ENCODE measurements at places on chromosomes 2 and 18.

DNA sequence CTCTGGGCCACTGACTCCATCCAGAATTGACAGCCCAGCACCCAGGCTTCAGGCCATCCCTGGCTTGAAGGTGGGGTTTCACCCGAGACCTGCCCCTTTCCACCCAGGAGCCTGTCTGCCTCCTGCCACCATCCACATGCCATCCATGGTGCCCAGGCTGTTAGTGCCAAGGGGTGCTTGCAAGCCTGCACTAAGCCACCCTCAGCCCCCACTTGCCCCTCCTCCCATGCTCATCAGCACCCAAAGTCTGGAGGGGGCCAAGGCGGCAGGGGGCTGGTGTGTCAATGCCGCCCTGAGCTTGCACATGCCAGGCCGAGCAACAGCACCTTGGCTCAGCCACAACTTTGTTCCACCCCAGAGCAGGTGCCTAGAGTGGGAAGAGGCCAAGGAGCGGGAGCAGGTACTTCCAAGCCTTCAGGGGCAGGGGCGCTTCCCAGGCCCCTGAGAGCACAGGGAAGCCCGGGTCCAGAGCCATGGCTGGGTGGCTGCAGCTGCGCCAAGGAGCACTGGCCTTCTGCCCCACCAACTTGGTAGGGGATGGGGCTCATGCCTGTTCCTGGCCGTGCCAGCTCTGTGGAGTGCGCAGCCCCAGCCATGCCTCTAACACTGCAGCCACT, 12.0 kb downstream of the SRD5A2 start:
- DNase-seq: no peak

DNA sequence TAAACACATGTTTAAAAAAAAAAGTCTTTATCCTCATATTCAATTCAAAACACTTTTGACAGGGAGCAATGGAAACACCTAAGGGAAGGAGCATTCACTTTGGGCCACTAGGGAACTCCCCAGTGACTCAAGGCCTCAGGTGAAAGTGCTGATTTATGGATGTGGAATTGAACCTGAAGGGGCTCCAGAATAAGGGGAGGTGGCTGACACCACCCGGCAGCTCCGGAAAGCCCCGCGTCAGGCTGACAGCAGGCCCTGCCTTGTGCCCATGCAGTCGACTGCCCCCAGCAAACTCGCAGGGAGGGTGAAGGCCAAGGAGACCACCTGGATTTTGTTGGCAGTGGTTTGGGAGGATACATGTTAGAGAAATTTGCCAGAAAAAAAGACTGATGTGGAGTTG, 275.3 kb upstream of the NCKAP5 start:
- no peak for DNase-seq

GRCh38 chr18:25352629-25353005, 651 bp upstream of the ZNF521 start:
- no peak for DNase-seq

DNA sequence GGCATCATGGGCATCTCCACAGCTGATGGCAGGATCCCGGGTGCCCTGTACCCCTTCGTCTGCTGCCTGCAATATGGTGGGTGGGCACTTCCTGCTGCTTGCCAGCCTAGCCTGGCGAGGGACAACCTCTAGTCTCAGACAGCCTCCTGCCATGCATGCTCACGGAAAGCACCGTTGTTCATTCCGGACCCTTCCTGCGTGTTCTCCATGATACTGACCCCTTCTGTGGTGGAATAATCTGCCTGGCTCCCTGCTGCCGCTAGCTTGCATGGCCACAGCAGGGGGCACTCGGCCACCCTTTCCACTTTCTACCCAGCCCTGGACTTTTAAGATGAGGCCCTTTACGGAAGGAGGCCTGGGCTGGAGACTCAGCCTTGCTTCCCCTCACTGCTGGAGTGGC, 12.0 kb downstream of the PCARE start:
- DNase-seq: no peak

- no peak for DNase-seq
Observed at GRCh38 chr2:187976259-187976985, 315.3 kb upstream of the GULP1 start.

- DNase-seq: no peak
Observed at GRCh38 chr2:190742431-190742830, 93.5 kb downstream of the NAB1 start.

DNA sequence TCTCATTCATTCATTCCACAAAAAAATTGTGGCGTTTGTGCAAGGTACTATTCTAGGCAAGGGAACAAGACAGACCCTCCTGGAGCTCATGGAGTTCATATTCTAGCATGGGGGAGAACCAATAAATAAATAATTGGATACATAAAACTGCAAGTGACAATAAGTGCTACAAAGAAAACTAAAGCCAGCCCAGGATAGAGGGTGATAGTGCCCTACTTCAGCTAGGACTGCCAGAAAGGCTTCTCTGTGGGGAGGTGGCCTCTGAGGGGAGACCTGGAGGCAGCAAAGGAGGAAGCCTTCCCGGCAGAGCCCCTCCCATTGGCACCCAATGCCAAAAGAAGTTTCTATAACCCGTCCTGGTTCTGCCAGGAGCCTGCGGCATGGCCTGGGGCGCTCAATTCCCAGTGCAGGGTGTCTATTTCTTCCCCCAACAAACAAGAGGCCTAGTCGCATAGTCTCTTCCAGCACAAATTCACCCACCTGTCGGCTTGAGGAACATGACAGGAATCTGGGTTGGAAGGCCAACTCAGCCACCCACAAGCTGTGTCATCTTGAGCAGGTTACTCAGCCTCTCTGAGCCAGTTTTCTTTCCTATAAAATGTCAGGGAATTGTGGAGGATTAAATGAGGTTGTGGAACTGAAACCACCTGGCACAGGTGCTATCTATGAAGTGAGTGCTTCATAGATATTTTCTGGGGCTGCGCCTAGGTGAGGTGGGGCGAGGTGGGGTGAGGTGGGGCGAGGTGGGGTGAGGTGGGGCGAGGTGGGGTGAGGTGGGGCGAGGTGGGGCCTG, 94.3 kb downstream of the ZFP36L2 start:
- DNase-seq: no peak

- DNase-seq: no peak
Observed at GRCh38 chr2:241701149-241701398, 765 bp upstream of the ING5 start.

GRCh38 chr18:55422456-55423180, 165.4 kb downstream of the TCF4 start:
- DNase-seq: no peak

DNA sequence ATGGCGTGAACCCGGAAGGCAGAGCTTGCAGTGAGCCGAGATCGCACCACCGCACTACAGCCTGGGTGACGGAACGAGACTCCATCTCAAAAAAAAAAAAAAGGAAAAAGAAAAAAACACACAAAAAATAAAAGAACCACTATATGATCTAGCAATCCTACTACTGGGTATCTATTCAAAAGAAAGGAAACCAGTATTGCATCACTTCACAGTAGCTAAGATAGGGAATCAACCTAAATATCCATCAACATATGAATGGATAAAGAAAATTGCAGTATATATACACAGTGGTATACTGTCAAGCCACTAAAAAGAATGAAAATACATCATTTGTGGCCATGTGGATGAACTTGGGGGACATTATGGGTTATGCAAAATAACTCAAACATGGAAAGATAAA, 37.9 kb downstream of the METTL21A start:
- no peak for DNase-seq

GRCh38 chr2:112239862-112240261, 15.0 kb downstream of the ZC3H8 start:
- DNase-seq: no peak

DNA sequence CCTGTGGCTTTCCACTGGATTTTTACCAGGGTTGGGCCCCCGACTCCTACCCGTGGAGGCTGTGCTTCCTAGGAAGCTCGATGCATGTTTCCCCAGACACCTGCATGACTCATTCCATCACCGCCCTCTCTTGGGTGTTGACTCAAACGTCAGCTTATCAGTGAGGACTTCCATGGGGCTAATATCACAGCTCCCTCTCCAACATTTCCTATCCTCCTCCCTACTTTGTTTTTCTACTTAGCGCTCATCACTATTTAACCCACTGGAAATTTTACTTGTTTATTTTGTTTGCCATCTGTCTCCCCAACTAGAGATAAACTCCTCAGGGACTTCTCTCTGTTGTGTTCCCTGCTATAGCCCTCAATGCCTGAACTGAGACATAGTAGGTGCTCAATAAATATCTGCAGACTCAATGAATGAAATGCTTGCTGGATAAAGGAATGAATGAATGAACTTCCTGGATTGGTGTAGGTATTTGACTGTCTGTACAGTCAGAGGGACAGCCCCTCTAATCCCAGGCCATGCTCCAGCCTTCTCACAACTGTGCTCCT, 89.7 kb upstream of the MSH2 start:
- DNase-seq: no peak

DNA sequence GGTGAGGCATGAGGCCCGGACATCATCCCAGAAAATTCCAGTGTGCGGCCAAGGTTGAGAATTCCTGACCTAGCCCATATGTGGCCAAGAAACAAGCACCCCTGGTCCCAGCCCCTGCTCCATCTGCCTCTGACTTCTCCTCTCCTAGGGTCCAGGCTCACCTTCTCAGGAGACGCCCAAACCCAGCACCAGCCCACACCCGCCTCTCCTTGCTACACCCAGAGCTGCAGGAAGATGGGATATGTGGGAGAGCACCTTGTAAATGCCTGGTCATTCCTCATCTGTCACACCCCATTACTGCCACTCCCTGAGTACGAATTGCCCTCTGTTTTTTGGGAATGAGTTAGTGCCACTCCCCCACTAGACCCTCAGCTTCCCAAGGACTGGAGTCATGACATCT, 7.3 kb upstream of the ATP6V1B1 start:
- no peak for DNase-seq

DNA sequence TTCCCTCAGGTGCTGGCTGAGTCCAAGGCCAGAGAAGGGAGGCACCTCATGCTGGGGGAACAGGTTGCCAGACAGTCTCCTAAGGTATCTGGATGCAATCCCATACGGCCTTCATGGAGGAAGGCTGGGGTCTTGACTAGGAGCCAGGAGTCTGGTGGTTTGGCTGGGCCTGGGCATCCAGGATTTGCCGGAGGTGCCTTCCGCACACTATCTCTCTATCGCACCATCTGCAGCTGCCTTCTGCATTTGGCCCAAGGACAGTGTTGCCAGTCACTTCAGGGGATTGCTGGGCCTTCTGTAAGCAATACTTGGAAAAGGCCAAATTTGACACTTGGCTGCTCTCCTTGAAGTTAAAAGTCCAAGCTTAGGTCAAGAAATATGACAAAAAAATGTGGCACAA, 327.2 kb downstream of the EN1 start:
- no peak for DNase-seq

DNA sequence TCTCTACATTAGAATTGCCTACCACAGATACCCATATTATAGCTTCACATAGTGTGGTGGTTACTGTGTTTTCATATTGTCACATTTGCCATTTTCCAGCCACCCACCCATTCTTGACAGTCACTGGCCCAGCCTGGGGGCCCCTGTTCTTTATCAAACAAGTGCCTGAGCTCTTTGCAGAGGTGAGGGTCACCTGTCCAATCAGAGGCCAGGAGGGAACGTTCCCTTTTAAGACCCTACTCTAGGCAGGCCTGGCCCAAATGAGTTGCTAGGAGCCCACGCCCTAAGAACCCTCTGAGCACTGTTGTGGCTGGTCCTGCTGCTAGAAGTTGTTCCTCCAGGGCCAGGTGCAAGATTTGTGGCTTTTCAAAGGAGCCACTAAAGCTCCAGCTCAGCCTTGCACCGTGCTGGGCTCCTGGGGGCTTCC, 5.2 kb downstream of the IL37 start:
- DNase-seq: no peak

DNA sequence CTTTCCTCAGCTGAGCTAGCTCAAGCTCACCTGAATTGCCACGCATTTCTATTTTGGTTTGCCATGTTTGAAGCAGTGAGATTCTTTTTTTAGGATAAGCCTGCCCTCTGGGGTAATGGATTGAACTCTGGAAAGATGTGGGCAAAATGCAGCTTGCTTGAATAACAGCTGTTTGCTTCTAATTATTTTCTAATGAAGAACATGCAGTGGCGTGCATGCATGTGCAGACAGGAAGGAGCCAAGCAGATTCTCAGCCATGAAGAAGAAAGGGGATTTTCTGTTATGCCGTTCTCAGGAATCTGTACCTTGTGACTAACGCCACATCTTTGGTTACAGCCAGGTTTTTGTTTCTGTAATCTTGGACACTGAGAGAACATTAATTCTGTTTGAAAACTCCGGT, 171.2 kb downstream of the ANTXR1 start:
- no peak for DNase-seq

DNA sequence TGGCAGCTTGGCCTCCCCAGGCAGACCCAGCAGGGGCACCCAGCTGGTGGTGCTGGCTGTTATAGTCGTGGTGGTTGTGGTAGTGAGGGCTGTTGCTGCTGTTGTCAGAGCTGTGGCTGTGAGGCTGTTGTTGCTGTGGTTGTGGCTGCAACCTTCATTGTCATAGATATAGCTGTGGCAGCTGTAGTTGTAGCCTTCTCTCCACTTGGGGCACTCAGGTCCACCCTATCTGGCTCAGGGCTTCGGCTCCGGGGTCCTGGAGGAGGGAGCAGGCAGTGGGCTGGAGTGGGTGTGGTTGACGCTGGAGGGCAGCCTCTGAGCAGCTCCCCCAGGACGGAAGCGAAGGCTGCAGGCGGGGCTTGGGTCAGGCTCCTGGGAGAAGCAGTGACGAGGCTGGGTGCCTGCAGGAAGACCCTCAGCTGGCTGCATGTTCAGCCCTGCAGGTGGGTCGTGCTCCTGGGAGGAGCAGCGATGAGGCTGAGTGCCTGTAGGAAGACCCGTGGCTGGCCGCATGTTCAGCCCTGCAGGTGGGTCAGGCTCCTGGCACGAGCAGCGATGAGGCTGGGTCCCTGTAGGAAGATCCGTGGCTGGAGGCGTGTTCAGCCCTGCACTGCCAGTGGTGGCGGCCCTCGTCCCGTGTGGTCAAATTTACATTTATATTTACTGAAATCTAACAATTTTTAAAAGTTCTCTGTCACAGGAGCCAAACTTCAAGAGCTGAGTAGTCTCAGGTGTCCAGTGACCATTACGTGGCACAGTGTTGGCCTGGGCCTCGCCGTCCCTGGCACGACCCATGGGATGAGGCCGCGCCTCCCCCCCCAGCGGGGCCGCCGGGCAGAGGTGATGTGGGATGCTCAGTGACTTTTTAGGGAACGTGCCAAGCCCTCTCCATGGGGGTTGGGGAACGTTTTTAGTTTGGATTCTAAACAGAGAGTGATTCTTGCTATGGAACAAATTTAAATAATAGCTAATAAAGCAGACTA, 79.2 kb upstream of the PXDN start:
- DNase-seq: no peak

DNA sequence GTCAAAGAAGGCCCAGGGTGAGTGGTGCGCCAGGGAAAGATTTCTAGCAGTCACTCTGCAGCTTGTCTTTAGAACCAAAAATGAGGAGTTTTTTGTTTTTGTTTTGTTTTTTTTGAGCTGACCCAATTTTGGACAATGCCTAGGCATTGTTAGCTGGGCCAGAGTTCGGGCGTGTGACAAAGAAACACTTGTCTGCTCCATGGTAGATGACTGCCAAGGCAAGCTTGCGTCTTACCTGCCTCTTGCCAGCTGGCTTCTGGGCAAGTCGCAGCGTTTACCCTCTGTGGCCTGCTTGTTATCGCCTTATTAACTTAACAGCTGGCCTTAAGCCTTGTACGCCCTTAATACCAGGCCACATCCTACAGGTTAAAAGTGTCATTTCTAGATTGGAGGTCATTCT, 114.3 kb downstream of the GALNT1 start:
- no peak for DNase-seq

All from non-pigmented ciliary epithelial cell (primary cell).